Activated naive CD4-positive, alpha-beta T cell treated with anti-CD3 and anti-CD28 coated beads, Interleukin-2, amount 50 U/mL, for 72 hours (primary cell): ENCODE measurements at places on chromosomes 3 and 15. TPM values are rescaled to one million over a fixed set of nuclear protein-coding genes. Genes with fewer than 3 reads are reported as not detected.

The SNTN gene
- total RNA-seq = not detected

The SERINC4 gene
- total RNA-seq = 0.31 TPM

GRCh38 chr3:112582244-112582874, 20.5 kb downstream of the SLC35A5 start:
- DNase-seq = peak; percentile 10

GRCh38 chr3:178112134-178112533, 424.1 kb upstream of the KCNMB2 start:
- DNase-seq = no peak

DNA sequence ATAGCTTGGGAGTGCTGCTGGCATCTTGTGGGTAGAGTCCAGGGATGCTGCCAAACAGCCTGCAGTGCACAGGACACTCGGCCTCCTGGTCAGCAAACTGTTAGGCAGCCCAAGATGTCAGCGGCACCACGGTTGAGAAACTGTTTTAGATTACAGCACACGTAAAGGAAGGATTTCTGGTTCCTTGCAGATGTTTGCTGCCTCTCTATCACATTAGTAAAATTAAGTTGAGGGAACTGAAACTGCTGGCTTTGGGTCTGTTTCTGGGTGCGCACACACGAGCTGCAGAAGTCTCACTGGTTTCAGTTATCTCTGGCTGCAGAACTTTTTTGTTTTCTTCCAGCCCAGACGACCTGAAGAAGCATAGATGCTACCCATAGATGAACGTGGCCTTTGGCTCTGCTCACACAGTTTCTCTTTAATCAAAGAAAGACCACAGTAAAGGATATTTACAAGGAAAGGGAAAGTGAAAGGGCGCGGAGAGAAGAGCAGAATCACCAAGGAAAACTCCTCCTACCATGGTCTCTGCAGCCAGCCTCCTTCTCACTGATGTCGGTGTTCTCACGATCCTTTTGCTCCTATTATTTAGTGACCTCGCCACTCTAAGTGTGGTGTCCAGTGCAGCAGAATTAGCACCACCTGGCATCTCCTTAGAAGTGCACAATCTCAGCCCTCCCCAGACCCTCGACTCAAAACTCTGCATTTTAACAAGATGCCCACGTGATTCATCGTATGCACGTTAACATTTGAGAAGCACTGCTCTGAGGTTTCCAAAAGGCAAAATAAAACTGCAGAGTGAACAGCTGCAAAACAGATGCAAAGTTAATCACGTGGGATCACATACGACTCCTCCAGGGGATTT, 50.6 kb upstream of the AKAP13 start:
- DNase-seq = no peak

DNA sequence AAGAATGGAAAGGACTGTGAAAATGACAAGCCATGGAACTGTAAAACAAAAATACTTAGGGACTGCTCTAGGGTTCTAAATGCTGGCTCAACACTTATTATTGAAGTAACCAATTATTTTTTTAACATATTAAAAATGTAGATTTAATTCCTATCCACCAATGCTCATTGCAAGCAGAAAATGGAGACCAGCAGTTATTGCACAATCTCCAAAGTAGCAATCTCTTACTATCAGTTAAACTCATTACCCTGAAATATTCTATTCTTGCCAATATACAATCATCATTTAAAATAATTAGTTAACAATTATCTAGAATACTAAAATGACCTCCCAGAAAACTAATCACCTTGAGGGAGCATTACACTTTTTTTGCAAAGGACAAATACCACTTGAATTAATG, 499.8 kb downstream of the NAALADL2 start:
- no peak for DNase-seq

GRCh38 chr15:74812533-74812932, at the start of gene LMAN1L:
LMAN1L (plus strand) TSS chr15:74812835; CDS start chr15:74812855, 20 bp downstream.
- no peak for DNase-seq

- DNase-seq = no peak
Measured at GRCh38 chr15:92495446-92495845, 101.8 kb downstream of the ST8SIA2 start.

GRCh38 chr3:122247825-122248185, 64.3 kb downstream of the CASR start:
- DNase-seq = no peak

DNA sequence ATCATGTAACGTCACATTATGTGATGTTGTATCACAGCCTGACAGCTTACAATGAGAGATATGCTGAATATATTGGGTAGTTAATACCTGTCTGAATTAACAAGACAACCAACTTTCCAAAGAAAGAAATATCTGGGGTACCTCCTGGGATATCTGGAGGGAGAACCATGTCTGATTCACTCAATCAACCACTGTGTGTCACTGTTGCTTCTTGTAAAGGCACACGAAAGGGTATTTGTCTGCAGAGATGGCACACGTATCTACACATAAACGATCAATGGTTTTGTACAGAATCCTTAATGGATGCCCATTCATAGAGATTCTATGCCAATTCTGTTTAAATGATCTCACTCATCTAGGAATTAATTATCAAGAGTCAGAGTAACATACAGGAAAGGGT, 252.1 kb upstream of the TMCO5A start:
- no peak for DNase-seq

- DNase-seq = no peak
Measured at GRCh38 chr15:35161694-35162093, 76.6 kb upstream of the NANOGP8 start.

DNA sequence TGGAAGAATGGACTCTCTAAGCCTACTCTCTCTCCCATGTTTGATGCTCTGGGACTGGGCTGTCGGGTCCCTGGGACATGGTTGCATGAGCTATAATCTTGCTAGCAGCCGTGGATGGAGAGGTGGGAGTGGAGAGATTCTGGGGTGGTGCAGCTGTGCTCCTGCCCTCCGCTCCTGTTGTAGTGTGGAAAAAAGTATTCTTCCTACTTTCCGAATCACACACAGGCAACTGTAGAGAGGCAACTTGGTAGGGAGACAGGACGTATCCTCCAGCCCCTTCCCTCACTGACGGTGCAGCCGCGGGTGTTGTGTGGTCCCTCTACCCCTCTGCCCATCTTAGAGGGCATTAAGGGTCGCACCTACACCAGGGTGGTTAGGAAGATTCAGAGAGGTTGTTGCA, 281.4 kb upstream of the TLE3 start:
- no peak for DNase-seq
